ENCODE measurements at places on chromosomes 4 and X.

DNA sequence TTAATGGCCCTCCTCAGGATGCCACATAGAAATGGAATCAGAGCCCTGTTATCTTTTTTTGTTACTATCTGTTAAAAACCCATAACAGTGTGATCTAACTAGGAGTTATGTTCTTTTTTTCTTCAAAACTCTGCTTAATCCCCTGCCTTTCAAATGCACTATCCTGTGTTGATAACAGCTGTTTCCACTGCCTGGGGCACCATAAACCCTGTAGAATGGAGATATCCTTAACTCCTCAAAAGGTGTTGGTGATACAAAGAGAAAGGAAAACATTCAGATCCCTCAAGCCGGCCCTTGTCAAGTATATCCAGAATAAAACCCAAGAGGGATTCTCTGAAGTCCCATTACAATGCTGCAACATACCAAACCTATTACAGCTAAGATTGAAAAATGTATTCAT, 108.6 kb downstream of the ACTRT1 start:
- DNase-seq = no peak

DNA sequence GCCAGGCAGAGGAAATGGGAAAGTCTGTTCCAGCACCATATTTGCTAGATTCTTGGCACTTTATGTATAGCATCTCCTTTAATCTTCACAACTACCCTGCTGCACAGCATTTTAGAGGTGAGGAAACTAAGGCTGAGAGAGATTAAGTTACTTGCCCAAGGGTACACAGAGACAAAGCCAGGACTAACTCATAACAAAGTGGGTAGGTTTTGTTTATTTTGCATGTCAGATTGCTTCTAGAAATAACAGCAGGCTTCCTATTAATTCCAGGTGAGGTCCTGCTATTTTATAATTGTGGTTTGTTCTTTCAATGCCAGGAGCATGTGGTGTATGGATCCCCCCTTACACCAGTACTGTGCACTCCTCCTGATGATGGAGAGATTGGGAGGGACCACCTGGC, 15.0 kb downstream of the TCEANC start:
- no peak for DNase-seq

GRCh38 chr4:52743444-52744019, 7.7 kb downstream of the ERVMER34-1 start:
- no peak for DNase-seq

GRCh38 chr4:22428441-22428840, 87.4 kb downstream of the ADGRA3 start:
- DNase-seq = no peak

DNA sequence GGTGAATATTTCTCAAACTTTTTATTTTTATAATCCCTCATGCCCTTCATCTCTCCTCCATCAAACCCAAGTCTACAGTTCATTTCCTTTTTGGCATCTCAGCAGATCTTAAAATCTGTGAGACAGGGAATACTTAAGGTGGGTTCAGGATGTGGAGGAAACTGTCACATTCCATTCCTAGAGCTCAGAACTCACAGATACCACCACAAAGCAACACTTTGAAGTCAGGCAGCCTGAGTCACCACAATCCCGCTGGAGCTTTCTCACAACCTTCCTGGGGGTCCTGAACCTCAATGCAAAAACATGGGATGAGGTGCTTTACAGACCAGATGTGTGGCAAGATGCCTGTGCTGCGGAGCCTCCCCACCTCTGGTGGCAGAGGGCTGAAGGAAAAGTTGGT, 63.2 kb downstream of the HHIP start:
- no peak for DNase-seq

DNA sequence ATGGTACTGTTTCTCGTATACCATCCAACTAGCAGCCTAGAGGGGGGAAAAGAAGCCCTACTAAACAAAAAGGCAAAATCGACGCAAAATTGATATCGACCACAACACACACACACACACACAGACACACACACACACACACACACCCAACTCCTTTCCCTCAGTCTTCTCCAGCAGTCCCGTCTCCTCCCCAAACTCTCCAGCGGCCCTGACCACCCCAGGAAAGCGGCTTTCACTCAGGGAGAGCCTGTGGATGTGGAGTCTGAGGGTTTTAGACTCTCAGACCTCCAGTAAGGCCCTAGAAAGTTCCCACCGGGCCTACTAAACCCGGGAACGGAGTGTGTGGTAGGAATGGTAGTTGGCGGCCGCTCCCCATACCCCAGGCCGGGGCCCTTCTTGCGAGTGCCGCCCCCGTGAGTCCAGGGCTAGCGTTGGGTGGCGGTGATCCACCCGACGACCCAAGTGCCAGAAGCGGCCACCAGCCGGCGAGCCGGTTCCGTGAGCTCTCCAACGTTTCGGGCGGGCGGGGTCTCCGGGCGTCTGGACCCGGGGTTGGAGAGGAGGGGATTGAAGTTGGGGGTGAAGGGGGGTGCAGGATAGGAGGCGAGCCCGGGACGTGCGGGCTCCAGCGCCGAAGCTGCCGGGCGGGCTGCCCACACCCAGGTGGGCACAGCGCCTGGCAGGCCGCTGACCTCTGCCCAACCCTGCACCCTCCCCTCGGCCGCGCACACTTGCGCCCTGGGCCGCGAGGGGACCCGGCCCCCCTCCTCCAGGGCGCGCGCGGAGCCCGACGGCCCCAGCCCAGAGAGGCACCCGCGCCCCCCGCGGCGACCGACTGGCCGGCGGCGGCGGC, 13.7 kb downstream of the ARX start:
- no peak for DNase-seq

DNA sequence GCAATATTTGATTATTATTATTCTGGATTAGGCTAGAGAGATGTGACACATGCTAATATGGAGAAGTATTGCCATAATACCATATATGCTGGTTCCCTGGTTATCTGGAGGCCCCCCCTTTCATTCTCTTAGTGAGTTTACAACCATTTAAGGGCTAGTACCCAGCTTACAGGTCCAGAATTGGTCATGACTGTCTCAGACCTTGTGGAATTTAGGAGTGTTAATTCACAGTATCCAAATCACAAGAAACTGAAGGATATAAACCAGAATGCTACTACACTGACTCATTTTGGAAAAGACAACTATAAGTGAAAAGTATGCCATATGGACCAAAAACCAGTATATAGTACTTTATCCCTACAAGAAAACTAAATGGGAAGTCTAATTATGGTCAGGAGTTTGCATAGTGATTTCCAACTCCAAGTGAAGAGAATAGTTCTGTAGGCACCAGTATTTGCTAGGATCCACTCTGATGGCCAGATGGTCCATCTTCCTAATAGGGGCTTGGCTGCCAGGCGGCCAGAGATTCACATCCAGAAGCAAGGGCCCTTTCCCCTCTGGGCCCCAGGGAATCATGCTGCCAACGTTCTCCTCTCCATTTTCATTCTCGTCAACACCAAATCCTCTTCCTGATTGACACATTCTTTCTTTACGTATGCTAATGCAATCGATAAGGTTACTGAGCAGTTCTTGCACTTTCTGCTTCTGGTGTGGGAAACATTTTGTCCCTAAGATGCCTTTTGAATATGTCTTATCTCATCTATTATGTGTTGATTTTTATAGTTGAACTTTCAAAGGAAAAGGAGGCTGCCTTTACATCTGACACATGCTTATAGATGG, 123.6 kb downstream of the SHROOM3 start:
- DNase-seq = no peak

DNA sequence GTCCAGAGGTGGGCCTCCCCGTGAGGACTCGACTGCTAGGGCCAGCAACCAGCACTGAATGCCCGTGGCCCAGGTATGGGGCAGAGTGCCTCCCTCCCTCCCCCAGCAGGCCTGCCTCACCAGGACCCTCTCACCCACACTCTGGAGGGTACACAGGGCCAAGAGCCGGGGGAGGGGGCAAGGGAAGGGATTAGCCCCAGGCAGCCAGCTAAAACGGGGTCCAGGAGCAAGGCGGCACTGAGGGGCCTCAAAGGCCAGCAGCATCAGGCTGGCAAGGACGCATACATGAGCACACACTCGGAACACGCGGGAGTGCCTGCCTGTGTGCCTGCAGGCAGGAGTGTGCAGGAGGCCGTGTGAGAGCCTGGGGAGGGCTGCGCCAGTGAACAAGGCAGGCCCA, 18.3 kb upstream of the DUSP9 start:
- DNase-seq = no peak

GRCh38 chr4:2790583-2791517, 2.0 kb upstream of the SH3BP2 start:
- DNase-seq = no peak

GRCh38 chr4:54167508-54167907, 61.6 kb upstream of the PDGFRA start:
- DNase-seq = no peak

DNA sequence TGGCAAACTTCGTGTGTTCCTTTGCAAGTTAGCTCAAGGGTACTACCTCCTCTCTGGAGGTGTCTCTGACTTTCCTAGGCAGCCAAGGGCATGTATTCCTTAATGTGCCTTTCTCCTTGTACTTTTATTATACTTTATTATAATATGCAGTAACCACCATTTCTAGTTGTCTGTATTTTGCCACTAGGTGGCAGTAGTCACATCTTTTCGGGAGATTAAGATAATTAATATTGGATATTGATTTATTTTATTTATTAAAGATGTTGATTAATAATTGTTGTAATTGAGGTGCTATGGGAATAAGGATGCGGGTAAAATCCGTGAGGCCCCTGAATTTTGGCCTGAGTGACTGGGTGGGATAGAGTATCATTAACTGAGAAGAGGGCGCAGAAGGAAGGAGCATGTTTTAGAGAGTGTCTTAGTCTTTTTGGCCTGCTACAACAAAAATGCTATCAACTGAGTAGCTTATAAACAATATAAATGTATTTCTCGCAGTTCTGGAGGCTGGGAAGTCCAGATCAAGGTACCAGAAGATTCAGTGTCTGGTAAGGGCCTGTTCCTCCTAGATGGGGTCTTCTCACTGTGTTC, 153.3 kb downstream of the TMEM164 start:
- DNase-seq = no peak

DNA sequence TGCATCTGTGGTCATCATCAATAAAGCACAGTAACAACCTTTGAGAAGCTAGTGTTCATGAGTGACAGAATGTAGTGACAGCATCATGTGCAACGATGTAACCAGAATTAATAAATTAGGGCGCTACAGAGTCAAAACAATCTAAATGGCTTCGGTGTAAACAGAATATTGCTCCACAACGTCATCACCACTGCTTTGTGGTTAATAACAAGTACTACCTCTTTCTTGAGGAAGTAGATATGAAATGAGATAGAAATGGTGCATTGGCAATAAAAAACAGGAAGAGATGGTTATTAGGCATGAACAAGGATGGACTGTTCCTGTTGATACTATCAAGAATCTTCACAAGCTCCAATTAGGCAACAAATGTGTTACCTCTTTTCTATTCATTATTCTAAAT, 8.7 kb upstream of the PDHA2 start:
- no peak for DNase-seq

GRCh38 chr4:170682558-170683294, 593.0 kb upstream of the AADAT start:
- DNase-seq = no peak

- no peak for DNase-seq
These were observed 8.7 kb downstream of the RHOH start for GRCh38 chr4:40205259-40206198.

DNA sequence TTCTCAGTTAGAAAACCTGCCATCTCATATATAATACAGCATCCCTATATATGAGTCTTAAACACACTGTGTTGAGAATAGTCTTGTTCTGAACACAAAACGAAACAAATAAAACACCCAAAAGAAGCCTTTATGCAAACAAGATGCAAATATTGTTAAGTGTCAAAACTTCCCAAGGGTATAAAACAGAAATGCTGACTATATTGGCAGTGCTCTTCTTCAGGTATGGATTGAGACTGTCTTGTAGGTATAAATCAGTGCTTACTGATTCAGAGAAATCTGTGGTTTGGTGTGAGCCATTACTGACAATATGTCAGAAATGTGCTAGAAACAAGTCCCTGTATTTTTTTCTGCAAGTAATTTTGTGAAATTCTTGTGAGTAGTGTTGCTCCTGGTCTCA, 82.8 kb upstream of the CTSO start:
- DNase-seq = no peak

GRCh38 chrX:118698516-118699170, 28.8 kb upstream of the IL13RA1 start:
- DNase-seq = no peak

GRCh38 chrX:68983004-68983857, 154.4 kb downstream of the EFNB1 start:
- no peak for DNase-seq
